Right hindlimb (tissue), 1 donor: ENCODE measurements at places on chromosomes 11 and 22.

DNA sequence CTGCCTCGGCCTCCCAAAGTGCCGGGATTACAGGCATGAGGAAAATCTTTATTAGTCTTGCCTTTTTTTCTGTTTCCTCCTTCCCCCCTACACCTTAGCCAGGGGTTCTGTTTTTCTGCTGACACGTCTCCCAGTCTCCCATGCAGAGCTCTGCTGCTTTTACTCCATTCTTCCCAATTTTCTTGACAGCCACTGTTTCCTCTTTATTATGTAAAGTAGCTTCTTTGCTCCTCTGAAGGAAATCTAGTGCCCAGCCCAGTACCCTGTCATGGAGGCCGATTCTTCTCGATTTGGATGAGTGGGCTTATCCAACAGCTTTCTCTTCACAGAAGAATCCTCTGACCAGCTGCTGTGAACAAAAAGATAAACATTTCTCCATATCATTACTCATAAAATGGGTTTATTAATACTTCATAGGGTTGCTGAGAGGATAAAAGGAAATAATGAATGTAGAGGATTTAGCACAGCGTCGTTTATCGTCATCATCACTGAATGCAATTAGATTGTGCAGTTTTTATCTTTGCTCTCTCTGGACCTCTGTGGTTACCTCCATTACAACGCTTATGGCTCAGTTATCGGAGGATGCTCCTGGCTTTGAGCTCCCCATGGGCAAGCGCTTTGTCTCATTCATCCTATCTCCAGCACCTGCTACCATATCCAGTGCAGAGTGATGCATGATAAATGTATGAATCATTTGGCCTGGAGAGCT, 375.6 kb upstream of the C11orf87 start:
- DNase-seq = no peak

DNA sequence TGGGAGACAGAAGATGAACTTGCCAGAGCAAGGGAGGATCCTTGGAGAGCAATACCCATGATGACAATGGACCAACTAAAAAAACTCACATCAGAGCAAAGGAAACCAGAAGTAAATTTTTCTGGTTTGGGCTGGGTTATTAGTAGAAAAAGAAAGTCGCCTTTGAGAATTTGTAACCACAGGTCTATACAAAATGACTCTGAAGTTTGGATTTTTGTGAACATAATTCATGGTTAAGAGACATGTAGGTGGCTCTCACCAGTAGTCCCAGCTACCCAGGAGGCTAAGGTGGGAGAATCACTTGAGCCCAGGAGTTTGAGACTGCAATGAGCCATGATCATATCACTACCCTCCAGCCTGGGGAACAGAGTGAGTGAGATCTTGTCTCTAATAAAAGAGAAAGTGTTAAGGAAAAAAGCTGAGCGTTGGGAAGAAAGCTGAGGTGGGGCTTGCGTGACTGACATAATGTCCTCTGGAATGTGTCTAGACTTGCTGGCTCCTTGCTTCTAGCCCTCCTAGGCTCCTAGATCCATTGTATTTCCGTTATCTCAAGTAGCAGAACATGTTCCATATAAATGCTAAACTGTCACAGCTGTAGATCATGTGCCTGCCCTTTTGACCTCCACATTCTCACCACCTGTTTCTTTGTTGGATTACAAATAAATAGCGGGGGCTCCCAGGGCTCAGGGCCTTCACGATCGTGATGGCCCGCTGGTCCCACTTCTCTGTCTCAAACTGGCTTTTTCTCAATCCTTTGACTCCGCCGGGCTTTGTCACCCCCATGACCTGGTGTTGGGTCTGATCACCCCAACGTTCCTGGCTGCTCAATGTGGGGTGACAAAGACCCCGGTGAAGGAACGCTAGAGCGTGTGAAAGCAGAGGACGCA, 56.2 kb upstream of the SC5D start:
- DNase-seq = no peak

- DNase-seq = no peak
Measured at GRCh38 chr11:111530091-111530490, 10.4 kb upstream of the LAYN start.

DNA sequence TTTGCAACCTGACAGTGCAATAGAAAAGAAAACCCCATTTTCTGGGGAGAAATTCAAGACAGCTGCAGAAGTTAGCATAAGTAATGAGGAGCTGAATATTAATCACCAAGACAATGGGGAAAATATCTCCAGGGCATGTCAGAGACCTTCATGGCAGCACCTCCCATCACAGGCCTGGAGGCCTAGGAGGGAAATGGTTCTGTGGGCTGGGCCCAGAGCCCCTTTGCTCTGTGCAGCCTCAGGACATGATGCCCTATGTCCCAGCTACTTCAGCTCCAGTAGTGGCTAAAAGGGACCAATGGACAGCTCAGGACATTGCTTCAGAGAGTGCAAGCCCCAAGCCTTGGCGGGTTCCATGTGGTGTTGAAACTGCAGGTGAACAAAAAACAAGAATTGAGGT, 14.6 kb upstream of the DKK3 start:
- DNase-seq = no peak

- DNase-seq = no peak
Measured at GRCh38 chr11:9092072-9092471, 673 bp upstream of the SCUBE2 start.

GRCh38 chr11:32446227-32446626, 10.9 kb upstream of the WT1 start:
- no peak for DNase-seq

DNA sequence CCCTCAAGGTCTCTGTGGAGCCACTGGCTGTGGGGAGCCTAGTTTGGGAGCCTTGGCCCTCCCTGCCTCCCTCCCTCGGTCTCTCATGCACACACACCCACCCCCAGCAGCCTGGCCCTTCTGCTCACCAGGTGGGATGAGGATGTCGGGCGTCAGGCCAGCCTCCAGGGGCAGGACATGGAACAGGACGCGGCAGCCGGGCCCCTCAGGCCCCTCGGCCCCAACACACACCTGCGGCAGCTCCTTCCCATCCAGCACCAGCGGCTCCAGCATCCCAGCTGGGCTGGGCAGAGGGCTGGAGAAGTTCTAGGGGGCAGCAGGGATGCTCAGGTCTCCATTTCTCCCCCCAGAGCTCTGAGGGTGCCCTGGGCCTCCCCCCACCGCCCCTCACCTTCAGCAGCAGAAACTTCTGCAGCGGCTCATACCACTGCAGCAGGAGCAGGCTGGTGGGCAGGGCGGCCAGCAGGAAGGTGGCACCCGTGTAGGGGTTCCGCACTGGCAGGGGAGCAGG, 11.2 kb downstream of the MAP4K2 start:
- DNase-seq = no peak

DNA sequence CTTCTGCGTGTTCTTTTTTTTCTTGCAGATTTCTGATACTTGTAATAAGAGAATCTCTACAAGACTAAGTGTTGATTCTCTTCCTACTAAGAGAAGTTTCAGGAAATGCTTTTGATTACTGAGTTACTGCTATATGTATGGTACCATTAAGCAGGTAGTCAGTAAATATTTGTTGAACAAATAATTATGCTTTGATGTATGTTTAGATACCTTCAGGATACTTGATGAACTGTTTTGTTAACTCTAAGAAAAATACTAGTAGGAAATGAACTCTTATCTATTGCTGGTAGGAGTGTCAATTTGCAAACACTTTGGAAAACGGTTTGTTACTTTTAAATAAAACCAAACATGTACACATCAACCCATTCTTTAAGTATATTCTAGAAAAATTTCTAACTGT, 90.6 kb downstream of the TMEM135 start:
- DNase-seq = no peak

DNA sequence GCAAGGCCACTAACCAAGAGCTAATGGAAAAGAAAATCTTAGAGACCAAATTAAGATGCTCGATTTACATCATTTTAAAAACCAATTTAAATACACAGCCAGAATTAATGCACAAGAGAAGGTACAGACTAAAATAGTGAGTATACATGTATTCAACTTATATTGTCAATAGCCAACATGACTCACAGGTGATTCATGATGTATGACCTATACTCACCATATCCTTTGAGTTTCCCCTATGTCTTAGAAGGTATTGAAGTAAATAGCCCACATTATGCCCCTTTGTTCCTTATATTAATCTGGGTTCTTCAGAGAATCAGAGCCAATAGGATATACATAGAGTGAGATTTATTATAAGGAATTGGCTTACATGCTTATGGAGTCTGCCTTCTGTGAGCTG, 97.5 kb upstream of the ANO3 start:
- no peak for DNase-seq

DNA sequence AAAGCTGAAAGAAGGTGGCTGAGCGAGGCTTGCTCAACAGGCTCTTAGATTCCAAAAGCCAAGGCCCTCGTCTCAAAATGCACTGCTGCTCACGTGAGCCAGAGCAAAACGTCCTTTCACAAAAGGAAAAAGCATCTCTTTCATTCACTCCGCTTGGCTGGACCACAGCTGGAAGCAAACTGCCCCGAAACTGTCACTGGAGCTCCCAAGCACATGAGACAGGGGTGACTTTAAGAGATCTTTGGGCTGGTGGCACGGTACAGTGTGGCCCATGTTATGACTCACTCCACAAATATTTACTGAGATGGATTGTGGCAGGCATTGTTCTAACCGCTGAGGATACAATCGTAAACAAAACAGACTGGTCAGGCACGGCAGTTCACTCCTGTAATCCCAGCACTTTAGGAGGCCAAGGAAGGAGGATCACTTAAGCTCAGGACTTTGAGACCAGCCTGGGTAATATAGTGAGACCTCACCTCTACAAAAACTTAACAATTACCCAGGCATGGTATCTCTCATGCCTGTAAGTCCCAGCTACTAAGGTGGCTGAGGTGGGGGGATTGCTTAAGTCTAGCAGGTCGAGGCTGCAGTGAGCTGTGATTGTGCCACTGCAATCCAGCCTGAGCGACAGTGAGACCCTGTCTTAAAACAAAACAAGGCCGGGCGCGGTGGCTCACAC, 3.6 kb downstream of the PLA2G6 start:
- DNase-seq = no peak

DNA sequence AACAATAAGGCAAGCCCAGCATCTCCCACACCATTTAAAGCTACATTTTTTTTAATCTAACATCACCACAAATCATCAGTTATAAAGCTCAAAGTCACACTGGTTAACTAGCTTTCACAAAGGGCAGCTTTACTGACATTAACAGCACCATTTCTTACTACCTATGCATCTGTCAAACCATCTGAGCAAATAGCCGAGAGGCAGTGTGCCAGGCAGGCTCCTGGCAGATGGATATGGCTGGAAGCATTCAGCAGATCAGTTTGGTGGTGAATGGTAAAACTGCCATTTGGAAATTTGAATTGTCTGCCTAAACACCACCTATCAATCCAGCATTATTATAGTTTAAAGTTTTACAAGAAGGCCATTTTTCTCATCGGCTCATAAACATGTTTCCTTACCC, 131.2 kb downstream of the TTC28 start:
- no peak for DNase-seq

GRCh38 chr11:31720671-31721365, 90.3 kb downstream of the PAX6 start:
- DNase-seq = no peak

DNA sequence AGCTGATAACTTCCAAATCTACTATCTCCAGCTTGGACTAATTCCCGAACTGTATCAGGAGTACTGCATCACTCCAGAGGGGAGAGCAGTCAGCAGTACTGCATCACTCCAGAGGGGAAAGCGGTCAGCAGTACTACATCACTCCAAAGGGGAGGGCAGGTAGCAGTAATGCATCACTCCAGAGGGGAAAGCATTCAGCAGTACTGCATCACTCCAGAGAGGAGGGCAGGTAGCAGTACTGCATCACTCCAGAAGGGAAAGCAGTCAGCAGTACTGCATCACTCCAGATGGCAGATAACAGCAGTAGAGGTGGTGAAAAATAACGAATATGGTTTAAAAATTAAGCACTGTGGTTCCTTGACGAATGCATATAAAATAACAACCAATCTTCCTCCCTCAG, 8.4 kb downstream of the CWC15 start:
- DNase-seq = no peak

DNA sequence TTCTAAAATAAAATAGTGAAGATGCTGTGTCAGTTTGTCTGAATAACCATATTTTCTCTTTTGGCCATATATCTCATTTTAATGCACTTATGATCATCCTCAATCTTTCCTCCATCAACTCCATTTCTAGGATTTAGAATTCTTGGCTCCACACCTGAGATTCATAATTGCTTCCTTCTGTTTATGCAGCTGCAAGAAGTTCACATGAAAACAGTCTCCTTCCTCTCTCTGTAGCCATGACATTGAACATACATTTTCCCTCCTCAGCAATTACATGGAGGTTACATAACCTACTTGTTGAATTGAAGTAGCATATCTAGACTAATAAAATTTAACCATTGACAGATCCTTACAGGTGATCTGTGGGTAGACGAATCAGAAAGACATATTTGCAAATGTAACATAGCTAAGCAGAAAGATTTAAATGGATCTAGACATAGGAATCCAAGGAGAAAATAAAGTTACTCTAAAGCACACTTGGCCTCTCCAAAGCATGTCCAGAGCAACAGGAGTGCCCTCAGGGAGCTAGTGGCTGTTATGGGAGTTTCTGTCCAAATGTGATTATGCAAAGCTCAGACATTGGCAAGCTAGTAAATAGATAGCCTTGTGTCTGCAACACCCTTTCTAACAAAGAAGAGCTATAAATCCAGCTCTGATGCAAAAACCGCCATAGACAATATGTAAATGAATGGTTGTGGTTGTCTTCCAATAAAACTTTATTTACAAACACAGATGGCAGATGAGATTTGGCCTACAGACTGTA, 119.9 kb upstream of the MPPED2 start:
- DNase-seq = no peak
